Activated naive CD8-positive, alpha-beta T cell treated with anti-CD3 and anti-CD28 coated beads for 36 hours (primary cell): ENCODE measurements at places on chromosomes 5 and 9.
A peak's percentile ranks its signal among the peaks of the same experiment; 100 is the strongest.

DNA sequence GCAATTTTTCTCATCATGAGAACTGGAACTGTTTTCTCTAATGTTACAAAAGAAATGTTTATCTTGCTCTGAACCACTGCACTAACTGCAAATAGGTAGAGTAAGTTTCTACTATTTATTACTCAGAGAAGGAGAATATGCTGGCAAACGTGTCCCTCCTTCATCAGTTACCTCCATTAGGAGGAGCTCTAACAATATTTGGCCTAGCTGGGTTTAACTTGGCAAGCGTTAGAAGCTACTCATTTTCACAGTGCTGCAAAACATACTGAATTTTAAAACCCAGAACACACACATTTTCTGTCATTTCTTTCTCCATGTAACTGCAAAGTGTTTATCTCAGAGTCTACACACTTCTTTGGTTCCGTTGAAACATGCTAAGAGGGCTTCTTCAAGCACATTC is 101.0 kb upstream of the GABRG2 start:
- DNase-seq: no peak

GRCh38 chr9:33778700-33779351 is 16.5 kb upstream of the PRSS3 start:
- peak; percentile 36 for DNase-seq

- DNase-seq: no peak
These were observed 83.8 kb upstream of the FSTL4 start for GRCh38 chr5:133696006-133696584.

DNA sequence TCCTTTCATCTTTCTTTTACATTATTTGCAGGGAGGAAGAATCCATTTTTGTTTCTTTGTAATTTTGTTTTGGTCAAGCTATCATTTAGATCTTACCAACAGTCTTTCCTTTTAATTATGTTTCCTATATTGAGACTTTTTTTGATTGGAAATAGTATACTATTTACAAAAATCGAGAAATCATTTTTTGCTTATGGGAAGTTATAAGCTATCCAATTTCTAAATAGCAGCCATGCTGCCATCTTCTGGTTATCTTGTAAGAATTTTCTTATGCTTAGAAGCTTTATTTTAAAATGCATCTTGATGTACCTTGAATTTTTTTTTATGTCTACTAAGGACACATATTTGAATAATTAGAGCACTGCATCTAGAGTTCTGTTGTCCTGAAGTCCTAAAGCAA is 821.2 kb downstream of the PTPRD start:
- no peak for DNase-seq

DNA sequence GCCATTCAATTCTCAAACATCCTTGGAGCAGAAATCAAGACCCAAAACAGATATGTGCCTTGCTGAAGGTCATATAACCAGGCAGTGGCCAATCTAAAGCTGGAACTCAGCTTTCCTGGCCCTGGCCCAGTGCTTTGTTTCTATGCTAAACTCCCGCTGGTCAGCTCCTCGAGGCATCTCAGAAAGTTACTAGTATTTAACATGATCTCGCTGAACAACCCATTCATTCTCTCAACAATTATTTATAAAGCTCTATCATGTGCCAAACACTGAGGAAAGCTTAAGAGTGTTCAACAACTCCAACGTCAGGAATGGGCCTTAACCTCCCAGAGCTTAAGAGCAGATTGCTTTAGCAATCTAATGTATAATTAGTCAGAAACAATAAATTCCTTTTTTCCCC is 54.0 kb downstream of the FOXD1 start:
- DNase-seq: no peak

DNA sequence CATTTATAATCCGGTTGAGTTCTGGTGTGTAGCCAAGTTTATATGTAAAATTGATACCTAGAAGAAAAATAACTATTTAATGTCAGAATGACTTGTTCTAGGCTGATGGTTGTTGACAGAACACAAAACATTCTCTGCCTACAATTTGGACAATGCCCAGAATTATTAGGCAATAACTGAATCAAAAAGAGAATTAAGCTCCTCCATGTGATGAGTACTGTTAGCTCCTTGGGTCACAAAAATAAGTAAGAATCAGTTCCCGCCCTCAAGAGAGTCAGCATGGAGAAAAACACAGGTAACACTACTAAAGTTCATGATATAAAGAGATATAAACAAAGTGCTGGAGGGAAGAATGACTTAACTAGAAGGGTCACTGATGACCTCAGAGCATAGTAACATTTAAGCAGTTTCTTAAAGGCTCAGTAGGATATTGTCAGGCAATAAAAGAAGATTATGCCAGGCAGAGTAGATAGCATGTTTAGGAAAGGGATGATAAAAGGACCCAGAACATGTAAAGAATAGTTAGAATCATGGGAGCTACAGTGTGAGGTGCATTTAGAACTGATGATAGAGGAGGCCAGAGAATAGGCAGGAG is 200.5 kb upstream of the ACTBL2 start:
- DNase-seq: no peak

GRCh38 chr5:88867638-88868037 is 15.3 kb downstream of the MEF2C start:
- no peak for DNase-seq

GRCh38 chr5:33604503-33604902 is 163.7 kb downstream of the TARS1 start:
- DNase-seq: no peak

DNA sequence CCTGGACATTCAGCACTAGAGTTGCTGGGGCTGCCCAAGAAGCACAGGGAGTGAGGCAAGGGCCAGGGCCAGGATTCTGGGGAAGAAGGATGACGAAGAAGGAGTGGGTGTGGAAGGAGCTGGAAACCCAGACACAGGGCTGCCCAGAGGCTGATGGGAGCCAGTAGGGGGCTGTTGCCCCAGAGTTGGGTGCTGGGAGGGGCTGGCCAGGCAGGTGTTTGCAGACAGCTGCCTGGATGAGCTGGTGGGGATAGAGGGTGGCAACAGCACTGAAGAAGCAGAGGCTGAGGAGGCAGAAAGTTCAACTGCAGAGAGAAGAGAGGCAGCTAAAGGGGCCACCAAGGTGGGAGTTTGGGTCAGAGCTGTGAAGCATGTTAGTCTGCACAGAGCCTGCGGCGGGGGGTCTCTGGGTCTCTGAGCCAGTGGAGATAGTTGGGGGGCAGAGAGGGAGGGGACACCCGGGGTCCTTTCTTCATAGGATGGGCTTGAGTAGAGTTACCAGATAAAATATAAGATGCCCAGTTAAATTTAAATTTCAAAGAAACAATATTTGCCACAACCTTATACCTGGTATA is 2.5 kb upstream of the AQP7 start:
- no peak for DNase-seq

- no peak for DNase-seq
These were observed 62.6 kb downstream of the ELL2 start for GRCh38 chr5:95899006-95899405.
